SW 1271 (cell line): ENCODE measurements at places on chromosomes 2 and 18.

GRCh38 chr2:128493880-128494279 is 175.2 kb upstream of the HS6ST1 start:
- no peak for DNase-seq

DNA sequence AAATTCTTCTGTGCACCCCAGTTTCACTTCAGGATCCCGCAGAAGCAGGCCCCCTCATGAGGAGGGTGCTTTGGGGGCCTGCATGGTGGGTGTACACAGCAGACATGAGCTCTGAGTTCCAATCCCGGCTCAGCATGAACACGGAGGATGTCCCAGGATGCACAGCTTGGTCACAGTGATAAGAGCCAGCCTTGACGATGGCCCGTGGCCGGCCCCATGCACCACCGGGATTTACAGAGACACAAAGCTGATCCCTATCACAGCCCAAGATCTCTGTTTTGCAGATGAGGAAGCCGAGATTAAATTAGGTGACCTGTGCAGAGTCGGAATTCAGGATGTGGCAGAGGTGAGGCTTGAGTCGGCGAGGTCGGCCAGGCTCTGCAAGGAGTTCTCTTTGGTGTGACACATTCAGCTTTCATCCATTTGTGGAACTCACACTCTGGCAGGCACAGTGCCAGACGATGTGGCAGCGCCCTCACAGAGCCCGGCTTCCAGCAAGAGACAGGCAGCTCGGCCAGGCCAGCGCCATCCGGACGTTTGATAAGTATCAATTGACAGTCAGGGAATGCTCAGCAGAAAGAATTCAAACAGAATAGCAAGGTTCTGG is 456.3 kb upstream of the MYT1L start:
- no peak for DNase-seq

DNA sequence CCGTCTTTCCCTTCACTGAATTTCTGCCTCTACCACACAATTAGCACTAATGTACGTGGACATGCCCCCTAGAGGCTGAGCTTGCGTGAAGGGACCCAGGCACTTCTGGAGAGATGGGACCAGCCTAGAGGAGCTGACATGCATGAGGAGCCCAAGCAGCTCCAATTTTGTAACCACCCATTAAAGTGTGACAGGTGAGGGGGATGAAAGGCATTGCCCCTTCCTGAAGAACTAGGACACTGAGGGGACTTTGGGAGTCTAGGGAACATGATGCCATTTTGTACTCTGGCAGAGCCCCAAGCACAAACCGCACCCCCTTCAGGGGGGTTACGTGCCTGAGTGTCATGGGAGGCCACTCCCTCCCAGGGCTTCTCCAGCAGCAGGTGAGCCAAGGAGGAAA is 63.6 kb downstream of the HNRNPLL start:
- no peak for DNase-seq

DNA sequence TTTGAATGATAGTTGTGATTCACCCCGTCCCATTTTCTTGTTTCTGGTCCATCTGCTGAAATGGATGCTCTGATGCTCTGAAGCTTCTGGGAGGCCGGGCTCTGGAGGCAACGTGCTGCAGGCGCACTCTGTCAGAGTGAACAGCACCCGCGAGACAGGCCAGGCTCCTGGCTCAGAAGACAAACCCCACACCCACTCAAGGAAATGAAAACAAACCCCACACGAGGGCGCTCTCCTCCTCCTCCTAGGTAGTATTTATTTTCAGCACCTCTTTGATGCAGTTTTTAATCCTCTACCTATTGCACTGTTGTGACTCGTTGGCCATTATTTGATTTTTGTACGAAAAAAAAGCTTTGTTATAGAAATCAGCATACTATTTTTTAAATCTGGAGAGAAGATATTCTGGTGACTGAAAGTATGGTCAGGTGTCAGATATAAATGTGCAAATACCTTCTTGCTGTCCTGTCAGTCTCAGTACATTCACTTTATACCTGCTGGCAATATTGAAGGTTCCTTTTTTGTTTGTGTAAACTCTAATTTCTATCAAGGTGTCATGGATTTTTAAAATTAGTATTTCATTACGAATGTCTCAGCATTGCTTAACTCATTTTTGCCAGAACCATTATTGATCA is 10.3 kb upstream of the CHST10 start:
- peak; percentile 40 for DNase-seq

DNA sequence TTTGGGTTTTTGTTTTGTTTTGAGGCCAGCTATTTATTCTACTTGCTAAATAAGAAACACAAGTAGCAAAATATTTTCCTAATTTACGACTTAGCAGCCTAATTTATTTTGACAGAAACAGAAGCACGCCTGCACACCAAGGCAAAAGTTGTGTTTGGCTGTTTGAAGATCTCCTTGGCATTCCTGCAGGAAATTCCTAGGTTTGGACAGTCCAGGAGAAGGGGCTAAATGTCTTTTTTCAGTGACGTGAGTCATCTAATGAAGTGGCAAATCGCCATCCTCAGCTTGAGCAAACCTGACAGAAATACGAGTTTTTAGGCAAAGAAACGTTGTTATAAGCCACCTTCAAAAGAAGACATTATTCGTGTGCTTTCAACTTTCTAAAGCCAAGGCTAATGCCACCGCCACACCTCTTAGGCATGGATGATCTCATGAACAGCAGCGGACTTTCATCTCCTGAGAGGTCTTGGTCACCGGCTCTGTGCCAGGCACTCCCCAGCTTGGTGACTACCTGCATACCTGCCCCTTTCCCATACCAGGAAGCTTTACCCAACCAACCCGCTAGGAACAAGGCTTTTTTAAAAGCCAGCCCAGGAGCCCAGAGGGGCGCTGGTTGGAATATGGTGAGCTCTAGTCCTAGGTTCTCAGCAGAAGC is 30.9 kb downstream of the STK39 start:
- no peak for DNase-seq

GRCh38 chr18:35920623-35921022 is 51.9 kb upstream of the RMP24 start:
- DNase-seq: no peak

DNA sequence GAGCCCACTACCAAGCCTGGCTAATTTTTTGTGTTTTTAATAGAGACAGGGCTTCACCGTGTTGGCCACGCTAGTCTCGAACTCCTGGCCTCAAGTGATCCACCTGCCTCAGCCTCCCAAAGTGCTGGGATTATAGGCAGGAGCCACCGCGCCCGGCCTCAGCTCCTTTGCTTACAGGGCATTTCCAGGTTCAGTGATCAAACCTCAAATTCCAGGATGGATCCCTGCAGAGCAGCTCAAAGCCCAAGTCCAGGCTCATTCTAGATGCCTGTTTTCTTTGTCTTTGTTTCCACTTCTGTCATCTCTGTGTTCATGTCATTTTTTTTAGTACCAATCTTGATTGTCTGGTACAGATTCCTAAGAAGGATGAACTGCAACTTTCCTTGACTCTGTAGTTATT is 41.9 kb downstream of the TNFRSF11A start:
- DNase-seq: no peak

DNA sequence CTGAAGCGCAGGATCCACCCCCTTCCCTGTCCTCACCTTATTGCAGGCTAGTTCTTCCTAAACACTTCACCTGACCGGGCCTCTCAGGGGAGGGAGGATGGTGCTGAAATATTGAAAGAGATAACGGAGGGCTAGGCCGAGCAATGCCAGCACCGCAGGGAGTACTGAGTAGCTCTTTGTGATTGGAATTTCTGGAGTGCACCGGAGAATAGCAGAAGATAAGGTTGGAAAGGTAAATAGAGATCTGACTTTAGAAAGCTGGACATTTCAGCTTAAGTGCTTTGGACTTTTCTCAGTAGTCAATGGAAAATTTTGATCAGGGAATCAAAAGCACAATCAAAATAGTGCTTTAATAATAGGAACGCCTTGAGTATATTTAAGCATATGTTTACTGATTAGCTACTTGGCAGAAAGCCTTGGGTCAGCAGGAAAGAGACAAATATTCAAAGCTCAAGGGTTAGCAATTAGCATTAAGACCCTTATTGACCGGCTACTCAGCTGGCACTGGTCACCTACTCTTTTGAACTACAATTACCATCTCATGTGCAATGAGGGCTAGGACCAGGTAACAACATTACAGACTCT is 142.9 kb upstream of the NDUFV2 start:
- DNase-seq: no peak

DNA sequence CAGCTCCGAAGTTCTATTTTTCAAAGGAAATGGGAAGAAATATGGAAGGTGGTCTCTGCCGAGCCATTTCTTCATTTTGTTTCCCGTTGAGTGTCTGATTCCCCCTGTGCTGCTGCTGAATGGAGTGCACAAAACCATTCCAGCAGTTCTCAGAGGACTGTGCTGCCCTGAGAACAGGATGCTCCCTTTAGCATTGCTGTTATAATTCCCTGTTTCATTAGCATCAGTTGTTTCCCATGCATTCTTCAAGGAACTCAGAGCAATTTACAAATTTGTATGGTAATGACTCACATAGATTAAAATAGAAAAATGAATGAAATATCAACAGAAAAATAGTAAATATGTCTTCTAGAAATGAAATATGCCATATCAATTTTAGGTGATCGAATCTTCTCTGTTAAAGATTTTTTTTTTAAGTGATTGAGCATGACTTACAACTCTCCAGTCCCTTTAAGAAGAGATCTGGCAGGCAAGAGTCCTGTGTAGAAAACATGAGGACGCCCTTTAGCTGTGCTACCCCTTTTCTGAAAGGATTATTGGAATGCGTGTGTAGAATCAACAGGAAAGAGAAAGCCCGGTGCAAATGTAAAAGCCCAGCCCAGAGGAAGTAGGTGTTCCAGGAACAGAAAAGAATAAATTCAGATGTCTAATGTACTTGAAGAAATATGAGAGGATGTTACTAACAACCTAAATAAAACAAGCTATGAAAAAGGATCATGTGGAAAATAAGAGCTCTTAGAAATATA is 118.5 kb downstream of the ATP9B start:
- no peak for DNase-seq

GRCh38 chr2:227033471-227034148 is 130.4 kb downstream of the COL4A4 start:
- DNase-seq: no peak

- no peak for DNase-seq
Observed at GRCh38 chr2:236887531-236887930, 198.2 kb upstream of the COPS8 start.

GRCh38 chr2:234481301-234481700 is 15.6 kb downstream of the ARL4C start:
- no peak for DNase-seq

DNA sequence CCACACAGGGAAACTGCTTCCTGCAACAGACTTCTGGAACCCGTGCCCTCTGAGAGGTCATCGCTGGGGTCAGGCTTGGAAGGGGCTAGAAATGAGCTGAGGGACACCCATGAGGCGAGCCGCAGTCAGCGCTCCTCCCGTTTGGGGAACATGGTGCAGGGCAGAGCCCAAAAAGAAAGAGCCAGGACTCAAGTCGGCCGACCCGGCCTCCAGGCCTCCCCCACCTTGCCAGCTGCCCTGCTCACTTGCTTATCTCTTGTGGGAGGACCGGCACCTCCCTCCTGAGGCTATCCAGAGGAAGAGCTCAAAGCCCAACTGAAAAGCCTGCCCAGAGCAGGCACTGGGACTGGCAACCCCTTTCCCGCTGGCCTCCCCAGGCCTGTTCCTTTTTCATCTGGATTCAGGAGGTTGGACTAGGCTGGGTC is 43.6 kb downstream of the SCTR start:
- DNase-seq: no peak

- DNase-seq: no peak
Observed at GRCh38 chr2:9206991-9207640, 504 bp downstream of the ASAP2 start.

GRCh38 chr2:40416486-40416885 is 35.4 kb downstream of the SLC8A1 start:
- DNase-seq: no peak

- no peak for DNase-seq
Observed at GRCh38 chr2:219440388-219441256, 6.0 kb downstream of the SPEG start.

GRCh38 chr2:131076707-131077106 is 16.6 kb downstream of the FAM168B start:
- no peak for DNase-seq
